ENCODE measurements at places on chromosomes 4 and X.

DNA sequence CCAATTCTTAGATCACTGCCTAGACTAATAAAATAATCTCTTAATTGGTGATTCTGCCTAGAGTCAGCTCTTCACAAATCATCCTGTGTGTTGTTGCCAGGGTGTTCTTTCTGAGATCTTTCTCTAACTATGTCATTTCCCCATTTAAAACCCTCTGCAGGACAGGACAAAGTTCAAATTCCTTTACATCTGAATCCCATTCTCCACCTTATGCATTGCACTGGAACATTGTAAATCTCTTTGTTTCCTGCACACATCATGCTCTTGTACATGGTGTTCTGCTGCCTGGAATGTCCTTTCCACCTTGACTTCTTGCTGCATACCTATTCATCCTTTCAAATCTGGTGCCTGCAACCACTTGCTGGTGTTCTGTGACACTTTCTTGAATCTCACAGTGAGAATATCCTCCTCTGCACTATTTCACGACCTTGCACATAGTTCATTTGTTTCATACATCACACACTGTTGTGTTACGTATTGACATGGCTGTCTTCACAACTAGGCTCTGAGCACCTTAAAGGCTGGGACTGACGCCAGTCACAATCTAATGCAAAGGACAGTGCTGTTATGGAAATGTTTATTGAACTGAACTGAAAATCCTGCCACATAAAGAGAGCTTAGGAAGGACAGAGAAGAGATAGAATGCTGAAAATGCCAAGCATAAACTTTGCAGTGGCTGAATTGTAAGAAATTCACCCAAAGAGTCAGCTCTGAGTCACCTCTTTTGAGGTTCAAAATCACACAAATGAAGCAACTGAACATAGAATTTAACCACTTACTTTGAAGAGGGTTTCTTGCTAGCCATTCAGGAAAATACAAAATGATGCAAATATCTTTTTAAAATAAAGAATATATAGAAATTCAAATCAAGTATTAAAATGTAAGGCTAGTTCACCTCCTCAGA, 26.4 kb upstream of the SMIM14 start:
- DNase-seq, result no peak

GRCh38 chrX:130974323-130974722, 71.3 kb upstream of the ENOX2 start:
- no peak for DNase-seq

GRCh38 chr4:10743357-10743756, 58.8 kb upstream of the CLNK start:
- DNase-seq, result no peak

DNA sequence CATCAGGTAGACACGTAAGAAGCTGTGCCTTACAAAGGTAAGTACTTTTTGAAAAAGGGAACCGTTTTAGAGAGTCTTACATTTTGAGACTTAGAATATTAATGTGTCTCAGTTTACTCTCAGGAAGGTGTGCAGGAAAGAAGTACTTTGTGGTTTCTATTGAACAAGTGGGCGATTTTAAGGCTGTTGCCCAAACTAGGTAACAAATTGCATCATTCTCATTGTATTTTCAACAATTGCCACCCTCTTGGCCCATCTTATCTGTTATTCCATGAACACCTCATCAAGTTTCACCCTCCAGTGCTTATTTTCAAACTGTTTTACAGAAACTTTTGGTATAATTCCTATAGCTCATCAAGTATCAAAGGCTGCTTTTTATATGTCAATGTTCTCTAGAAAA, 158.3 kb downstream of the SLC4A4 start:
- DNase-seq, result no peak

DNA sequence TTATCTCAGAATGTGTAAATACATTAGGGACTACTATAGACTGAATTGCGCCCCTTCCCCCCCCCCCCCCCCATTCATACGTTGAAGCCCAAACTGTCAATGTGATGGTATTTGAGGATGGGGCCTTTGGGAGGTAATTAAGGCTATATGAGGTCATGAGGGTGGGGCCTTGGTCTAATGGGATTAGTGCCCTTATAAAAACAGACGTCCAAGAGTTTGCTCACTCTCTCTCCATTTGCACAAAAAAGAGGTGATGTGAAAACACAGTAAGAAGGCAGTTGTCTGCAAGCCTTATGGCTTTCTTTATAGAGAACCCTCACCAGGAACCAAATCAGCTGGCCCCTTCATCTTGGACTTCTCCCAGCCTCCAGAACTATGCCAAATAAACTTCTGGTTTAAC, 15.3 kb downstream of the SPACA5 start:
- DNase-seq, result no peak

DNA sequence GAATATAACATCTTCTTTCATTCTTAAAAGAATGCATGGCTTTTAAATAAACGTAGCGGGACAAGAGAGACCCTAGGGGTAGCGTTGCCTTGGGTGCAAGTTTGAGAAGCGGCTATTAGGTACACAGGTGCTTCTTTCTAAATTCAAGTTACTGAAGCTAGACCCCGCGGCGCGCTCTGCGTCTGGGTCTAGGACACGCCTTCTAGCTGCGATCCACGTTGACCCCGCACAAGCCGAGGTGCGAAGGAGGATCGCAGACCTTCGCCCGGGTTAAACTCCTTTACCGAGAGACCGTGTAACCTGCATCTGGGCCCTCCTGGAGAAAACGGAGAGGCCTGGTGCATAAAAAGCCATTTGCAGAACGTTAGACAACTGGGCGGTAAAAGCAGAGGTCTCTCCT, 25.5 kb upstream of the EXOC1L start:
- no peak for DNase-seq

DNA sequence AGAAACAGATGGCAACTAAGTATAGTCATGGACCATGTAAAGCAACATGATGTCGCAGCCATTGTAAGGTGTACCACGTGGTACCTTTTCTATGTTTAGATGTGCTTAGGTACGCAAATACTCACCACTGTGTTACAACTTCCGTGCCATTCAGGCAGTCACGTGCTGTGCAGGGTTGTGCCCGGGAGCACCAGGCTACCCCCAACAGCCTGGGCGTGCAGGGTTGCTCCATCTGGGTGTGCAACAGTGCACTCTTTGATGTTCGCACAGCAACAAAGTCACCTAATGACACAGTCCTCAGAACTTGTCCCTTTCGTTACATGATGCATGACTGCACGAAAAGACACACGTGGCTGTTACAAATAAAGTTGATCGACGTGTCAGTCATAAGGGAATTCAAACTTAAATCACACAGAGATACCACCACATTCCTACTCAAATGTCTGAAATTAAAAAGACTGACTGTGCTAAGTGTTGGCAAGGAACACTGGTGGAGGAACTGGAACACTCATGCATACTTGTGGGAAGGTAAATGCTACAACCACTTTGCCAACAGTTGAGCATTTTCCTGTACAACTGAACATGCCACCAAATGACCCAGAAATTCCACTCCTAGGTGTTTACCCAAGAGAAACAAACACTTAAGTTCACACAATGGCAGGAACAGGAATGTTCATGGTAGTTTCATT, 24.3 kb downstream of the CPLX1 start:
- no peak for DNase-seq

DNA sequence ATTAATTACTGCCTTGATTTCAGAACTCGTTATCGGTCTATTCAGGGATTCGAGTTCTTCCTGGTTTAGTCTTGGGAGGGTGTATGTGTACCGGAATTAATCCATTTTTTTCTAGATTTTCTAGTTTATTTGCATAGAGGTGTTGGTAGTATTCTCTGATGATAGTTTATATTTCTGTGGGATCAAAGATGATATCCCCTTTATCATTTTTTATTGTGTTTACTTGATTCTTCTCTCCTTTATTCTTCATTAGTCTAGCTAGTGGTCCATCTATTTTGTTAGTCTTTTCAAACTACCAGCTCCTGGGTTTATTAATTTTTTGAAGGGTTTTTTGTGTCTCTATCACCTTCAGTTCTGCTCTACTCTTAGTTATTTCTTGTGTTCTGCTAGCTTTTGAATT, 32.1 kb downstream of the CDX4 start:
- DNase-seq, result no peak

GRCh38 chrX:45191383-45191782, 9.3 kb downstream of the DIPK2B start:
- DNase-seq, result no peak

- no peak for DNase-seq
Measured at GRCh38 chrX:14529290-14529989, at the start of gene GLRA2. Gene GLRA2, plus strand, starts transcription at chrX:14529536. Its CDS starts 522 bp downstream, at chrX:14530058.

DNA sequence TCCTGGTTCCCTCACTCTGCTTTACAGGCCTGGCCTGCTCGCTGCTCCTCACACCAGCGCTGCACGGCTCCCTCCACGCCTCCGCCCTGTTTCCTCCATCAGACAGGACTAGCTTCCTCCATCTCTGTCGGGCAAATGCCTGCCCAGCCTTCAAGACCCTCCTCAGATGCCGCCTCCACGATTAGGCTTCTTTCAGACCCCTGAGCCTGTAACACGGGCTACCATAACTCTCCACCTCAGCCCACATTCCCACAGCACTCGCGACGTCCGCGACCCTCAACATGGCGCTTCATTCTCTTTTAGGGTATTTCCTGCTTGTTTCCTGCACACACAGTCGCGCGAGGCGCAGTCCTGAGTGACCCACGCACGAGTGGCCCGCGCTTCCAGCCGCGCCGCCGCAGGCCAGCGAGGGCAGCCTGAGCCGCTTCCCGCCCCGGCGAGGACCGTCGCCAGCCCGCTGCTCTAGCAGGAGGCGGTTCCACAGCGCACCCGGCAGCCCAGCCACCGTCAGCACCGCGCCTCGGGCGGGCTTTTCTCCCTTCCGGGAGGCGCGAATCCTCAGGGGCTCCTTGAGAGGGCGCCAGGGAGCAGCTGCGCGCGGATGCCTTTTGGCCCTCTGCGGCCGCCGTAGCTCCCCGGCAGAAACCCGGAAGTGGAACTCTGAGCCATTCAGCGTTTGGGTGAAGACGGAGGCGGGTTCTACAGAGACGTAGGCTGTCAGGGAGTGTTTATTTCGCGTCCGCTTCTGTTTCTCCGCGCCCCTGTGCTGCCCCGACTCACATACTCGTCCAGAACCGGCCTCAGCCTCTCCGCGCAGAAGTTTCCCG, at the start of gene FRG1:
Gene FRG1 (plus strand): TSS at position 695 of the 827 bp plus-strand sequence. CDS start 138 bp downstream, outside the sequence.
- DNase-seq, result no peak

DNA sequence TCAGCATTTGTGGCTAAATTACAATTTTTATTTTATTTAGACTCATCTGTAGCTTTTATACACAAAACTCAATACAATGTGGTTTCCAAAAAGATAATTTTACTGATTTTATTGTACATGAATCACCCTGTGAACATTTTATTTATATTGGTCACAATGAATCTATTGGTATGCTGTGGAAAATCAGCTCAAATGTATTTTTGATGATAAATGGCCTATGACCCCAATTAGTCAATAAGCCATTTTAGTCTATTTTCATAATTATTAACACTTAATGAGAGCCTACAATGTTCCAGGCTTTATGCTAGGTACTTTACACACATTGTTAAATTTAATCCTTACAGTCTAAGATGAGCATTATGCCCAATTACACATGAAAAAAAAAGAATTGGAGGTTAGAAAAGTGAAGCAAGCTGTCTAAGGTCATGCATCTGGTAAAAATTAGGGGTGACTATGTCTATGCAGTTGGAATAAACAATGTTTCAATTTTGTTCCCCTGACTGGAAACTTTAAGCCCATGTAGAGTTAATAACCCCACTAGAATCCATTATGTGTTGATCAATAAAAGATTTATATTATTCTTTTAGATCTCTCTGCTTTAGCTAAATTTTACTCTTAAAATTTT, 344.7 kb downstream of the PABPC4L start:
- no peak for DNase-seq

DNA sequence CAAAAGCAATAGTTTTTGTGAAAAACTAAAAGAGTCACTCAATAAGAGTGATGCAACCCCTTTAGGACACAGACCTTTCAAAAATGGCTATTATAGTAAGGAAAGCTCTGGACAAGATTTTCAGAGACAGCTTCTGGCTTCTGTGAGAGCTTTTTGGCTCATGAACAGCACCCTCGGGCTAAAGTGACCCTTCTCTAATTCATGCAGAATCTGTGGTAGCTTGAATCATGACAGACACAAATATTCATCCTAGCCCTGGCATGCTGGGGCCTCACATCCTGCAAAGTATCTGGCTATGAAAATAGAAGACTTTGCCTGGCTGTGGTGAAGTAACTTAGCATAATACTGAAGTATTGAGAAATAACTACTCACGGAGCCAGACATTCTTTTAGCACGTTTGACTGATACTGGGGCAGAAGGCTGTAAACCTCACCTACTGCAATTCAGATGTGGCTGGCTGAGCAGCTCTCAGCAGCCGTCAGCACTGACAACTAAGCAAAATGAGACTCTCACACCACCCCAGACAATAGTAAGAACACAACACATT, 327.3 kb downstream of the MAPK10 start:
- no peak for DNase-seq

- no peak for DNase-seq
Measured at GRCh38 chrX:107700317-107700774, 72.0 kb downstream of the PRPS1 start.

GRCh38 chr4:126687655-126688358, 945.0 kb upstream of the INTU start:
- no peak for DNase-seq

Measured in cerebellar nuclear complex (tissue), 1 donor.